ENCODE measurements at places on chromosomes 12 and 14.
A peak's percentile ranks its signal among the peaks of the same experiment; 100 is the strongest.

- DNase-seq = peak; percentile 39
These were observed 748 bp downstream of the MAPKAPK5 start for GRCh38 chr12:111842556-111843396.

DNA sequence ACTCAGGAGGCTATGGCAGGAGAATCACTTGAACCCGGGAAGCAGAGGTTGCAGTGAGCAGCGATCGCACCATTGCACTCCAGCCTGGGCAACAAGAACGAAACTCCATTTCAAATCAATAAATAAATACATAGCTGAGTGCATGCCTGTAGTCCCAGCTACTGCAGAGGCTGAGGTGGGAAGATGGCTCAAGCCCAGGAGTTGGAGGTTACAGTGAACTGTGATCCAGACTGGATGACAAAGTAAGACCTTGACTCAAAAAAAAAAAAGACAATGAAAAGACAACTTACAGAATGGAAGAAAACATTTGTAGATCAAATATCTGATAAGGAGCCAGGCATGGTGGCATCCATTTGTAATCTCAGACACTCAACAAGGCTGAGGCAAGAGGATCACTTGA, 27.6 kb downstream of the ZFYVE1 start:
- no peak for DNase-seq

- DNase-seq = no peak
These were observed 242.0 kb downstream of the BMP4 start for GRCh38 chr14:53714495-53715192.

GRCh38 chr12:96223411-96224218, 29.4 kb downstream of the ELK3 start:
- no peak for DNase-seq

DNA sequence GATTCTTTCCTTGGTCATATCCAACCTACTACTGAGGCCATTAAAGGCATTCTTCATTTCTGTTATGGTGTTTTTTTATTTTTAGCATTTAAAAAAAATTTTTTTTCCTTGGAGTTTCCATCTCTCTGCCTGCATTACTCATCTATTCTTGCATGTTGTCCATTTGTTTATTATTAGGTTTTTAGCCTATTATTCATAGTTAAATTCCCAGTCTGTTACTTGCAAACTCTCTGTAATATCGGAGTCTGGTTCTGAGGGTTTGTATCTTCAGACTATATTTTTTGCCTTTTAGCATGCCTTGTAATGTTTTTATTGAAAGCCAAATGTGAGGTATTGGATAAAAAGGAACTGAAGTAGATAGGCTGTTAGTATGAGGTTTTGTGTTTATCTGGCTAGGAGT, 284.3 kb downstream of the FUT8 start:
- DNase-seq = no peak

DNA sequence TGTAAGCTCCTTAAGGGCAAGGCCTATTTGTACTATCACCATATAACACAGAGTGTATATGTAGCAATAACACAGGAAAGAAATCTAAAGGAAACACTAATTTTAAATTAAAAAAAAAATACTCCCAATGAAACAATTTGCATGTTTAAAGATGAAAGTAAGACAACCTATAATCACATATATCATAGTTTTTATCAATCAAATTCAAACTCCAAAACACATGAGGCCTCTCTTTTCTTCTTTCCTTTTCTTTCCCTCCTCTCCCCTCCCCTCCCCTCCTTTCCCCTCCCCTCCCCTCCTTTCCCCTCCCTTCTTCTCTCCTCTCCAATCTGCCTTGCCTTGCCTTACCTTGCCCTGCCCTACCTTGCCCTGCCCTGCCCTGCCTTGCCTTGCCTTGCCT, 405.8 kb upstream of the RPL10L start:
- no peak for DNase-seq

DNA sequence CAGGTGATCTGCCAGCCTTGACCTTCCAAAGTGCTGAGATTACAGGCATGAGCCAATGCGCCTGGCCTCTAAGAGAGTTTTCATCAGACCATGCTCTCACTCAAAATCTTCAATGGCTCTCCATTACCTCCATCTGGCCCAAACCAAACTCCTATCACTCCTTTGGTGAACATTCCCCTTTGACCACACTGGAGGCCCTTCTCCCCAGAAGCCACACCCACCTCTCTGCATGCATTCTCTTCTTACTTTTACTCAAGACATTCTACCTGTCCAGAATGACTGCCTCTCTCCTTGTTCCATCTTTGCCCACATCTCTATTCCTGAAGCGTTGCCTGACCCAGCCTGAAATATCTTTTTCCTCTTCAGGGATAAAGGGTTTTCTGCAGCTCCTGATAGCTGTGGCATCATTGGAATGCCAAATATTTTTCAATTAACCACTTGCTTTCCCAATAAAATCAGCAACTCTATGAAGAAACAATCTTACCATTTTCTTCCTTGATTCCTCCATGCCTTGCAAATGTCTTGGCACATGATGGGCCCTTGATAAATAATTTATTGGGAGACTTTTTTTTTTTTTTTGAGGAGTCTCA, 15.5 kb downstream of the PLEK2 start:
- no peak for DNase-seq

GRCh38 chr14:100608064-100608463, 20.8 kb upstream of the BEGAIN start:
- peak; percentile 7 for DNase-seq

- DNase-seq = no peak
These were observed 11.8 kb upstream of the PAPLN start for GRCh38 chr14:73225496-73225895.

- DNase-seq = no peak
These were observed 325.5 kb upstream of the RTL1 start for GRCh38 chr14:101228949-101229541.

- DNase-seq = no peak
These were observed 130.1 kb upstream of the RTL1 start for GRCh38 chr14:101033446-101034165.

- DNase-seq = no peak
These were observed 79.2 kb downstream of the TBC1D30 start for GRCh38 chr12:64903479-64904152.

DNA sequence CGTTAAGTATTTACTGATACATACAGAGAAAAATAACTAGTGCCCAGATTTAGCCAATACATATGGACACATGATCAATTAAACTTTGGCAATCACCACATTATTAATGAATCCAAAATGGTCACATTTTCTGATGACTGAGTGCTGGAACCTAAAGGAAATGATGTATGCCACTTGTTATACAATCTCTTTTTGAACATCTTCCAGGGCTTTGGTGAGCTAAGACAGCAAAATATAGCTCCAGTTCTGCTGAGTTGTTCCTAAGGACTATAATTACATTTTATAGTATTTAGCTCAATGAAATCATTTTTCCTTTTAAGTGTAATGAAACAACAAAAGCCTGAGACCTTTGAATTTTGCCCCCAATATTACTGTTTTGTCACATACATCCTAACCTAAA, 329.1 kb upstream of the ATP2B1 start:
- no peak for DNase-seq

- peak; percentile 25 for DNase-seq
These were observed 599 bp upstream of the TRHDE start for GRCh38 chr12:72271451-72272090.

GRCh38 chr12:53603196-53603595, 23.0 kb downstream of the ATF7 start:
- DNase-seq = no peak

DNA sequence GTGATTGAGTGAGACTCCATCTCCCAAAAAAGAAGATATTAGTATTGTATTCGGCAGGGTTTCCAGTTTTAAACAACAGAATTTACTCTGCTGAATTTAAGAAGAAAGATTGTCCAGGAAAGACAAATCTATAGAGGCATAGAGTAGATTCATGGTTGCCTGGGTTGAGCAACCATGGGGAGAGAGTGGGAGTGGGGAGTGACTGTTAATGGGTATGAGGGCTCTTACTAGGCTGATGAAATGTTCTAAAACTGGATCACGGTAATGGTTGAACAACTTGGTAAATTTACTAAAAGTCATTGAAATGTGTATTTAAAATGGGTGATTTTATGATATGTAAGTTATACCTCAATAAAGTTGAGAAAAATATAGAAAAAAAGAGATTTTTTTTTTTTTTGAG, 13.9 kb upstream of the C12orf76 start:
- DNase-seq = no peak

DNA sequence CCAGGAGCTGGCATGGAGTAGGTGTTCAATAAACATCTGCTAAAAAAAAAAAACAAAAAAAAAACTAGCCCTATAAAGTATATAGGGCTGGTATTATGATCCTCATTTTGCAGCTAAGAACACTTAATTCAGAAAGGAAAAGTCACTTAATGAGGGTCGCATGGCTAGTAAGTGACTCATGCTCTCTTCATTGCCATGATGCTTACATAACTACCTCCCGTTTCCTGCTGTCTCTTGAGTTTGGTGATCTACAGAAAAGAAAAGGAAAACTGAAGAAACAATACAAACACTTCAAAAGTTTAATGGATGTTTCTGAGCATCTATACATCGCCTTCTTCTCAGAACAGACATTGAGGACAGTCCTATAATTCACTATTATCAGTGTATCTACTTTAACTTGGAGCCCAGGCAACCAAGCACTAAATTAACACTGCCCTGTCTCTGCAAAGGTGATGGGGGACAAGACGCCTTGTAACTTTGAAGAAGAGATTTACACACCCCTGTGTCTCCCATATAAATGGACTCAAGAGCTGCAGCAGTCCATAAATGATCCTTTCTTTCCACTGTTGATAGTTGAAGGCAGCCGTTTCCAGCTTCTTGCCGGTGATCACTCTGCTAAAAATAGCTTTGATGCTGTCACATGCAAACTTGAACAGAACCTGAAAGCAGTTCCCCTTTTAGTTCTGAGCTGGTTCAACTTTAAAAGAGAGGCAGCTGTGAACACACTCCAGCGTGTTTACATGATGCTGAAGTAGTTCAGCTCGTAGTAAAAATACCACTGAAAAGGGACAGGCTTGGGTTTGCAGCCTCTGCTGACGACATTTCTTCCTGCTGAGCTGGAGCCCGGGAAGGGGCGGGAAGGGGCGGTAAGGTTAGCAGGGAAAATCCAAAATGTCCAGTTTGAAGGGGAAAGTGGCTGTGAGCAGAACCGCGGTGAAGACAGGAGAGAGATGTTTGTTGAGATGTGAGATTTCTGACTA, 113.3 kb downstream of the FOXN3 start:
- DNase-seq = peak; percentile 65
